ENCODE measurements at places on chromosomes 5 and 9. TPM values are rescaled to one million over a fixed set of nuclear protein-coding genes. Genes with fewer than 3 reads are reported as not detected.

Gene LSM11
- 8.6 TPM for total RNA-seq

Gene BTF3
- 1,003 TPM for total RNA-seq

Gene SLC36A2
- total RNA-seq = not detected

Gene EHMT1
- total RNA-seq = 69.9 TPM

Gene OTULINL
- 14.0 TPM for total RNA-seq

Gene TMEM171
- total RNA-seq = not detected

Gene ADRB2
- 0.65 TPM for total RNA-seq

Gene CRAT
- 9.7 TPM for total RNA-seq

Gene TMC1
- total RNA-seq = not detected

Gene TMEFF1
- total RNA-seq = 0.19 TPM

Gene NXNL2
- not detected for total RNA-seq

Gene TRIO
- total RNA-seq = 4.2 TPM

Gene HCN1
- not detected for total RNA-seq

Gene HAND1
- not detected for total RNA-seq

Gene ASS1
- 5.2 TPM for total RNA-seq

Gene IL3
- total RNA-seq = 68.0 TPM

Gene KCNMB1
- not detected for total RNA-seq

Gene FOXD1
- 0.46 TPM for total RNA-seq

Gene ECPAS
- total RNA-seq = 88.8 TPM

Data from activated CD8-positive, alpha-beta memory T cell treated with anti-CD3 and anti-CD28 coated beads for 36 hours (primary cell).